Stimulated activated CD4-positive, alpha-beta T cell treated with anti-CD3 and anti-CD28 coated beads, TNF-alpha, amount 100 ng/mL, for 1 hour (primary cell): ENCODE measurements at places on chromosomes 7 and 10.
A peak's percentile ranks its signal among the peaks of the same experiment; 100 is the strongest.

DNA sequence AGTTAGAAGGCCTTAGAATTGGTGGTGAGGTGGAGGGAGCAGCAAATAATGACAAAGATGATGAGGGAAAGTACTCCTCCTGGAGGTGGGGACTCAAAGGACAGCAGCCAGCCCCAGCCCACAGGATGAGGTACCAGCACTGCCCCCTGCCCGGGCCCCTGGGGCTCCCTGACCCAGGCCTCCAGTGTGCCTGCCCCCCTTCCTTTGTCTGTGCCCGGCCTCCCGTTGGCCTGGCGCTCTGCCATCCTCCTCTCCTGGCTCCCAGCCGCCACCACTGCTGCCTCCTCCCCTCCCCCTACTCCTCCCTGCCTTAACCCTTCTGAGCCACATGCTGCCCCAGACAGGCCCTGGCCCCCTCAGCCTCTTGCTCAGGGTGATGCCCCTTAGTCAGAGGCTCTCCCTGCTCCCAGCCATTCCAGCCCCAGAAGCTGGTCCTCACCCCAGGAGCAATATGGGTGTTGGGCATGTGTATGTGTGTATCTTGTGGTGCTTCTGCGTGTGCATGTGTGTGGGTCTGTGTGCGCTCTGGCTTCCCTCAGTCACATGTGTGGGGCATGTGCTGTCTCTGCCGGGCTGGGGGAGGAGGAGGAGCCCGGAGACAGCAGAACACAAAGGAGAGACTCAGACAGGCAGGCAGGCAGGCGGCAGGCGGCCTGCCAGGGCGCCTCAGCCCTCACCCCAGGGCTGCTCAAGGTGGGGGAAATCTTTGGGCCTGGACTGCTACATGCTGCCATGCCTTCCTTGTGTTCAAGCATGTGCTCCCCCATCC, 2.6 kb downstream of the LDB1 start:
- peak; percentile 31 for DNase-seq

DNA sequence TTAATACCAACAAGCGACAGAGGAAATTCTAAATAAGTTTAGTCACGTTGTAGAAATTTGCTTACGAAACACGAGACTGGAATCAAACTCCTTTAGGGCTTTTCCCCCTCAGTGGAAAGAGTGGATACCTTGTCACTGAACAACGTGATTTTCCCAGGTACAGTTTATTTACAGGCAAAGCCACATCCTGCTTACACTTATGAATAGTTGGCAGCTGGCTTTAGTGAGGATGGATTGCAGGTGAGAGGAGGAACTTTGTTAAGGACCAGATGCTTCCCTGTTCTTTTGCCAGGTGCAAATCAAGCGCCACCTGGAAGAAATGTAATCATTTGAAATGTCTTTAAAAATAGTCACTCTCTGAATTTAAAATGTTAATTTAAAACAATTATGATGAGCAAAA, 282.4 kb downstream of the ADARB2 start:
- DNase-seq = no peak

DNA sequence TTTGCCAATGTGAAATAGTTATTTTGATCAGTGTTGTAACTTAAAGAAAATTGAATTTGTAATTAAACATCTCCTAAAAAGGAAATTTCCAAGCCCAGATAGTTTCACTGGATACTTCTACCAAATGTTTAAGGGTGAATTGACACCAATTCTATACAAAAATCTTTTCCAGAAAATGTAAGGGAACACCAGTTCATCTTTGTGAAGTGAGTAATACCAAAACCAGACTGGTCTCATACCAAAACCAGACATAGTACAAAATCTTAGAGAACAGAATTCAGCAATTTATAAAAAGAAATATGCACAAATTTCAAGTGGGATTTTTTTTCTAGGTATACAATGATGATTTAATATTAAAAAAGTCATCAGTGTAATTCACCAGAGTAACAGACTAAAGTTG, 86.0 kb upstream of the ZNF32 start:
- no peak for DNase-seq

DNA sequence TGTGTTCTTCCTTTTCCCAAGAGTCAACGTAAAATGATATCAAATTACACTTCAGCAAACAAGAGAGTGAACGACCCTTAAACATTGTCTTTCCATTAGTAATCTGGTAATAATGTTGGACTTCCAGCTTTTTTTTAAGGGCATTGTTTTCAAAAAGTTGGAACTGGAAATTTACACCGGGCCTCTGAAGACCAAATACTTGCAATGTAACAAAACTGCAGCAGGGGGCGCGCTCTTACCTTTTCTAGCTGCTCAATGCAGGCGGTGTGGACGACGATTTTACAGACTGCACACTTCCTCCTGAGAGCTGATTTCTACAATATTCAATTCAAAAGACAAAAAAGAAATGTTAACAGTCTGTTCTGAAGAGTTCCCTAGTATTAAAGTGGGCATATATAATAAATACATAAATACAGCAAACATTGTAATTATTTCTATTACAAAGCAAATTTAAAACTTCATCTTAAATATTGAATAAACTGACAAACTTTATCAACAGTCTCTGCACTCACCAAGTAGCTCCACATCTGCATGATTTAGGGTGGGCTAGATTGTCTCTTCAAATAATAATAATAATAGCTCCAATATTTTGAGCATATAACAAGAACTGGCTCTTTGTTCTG, 190.4 kb downstream of the DGKI start:
- no peak for DNase-seq

GRCh38 chr7:110534241-110534931, 556.5 kb upstream of the LRRN3 start:
- no peak for DNase-seq

DNA sequence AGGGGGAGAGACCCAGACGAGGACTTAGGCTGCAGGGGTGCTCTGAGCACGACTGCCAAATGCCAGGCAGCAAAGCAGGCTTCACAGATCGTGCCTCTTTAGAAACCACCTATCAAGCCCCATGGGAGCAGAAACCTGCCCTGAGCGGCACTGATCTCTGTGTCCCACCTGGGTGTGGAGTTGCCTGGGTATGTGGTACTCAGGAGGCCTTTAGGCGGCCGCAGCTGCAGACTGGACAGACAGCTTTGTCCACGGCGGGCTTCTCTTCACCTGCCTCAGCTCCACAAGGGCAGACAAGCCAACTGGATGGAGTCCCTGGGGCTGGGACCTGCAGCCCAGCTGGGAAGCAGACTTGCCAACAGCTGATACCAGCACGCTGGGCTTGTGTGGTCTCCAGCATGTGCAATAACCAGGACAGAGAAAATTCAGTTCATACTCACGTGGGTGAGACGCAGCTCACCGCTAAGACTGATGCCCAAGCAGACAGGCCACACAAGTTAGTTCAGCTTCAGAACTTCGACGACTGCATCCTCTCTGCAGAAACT, 163.2 kb downstream of the EBF3 start:
- no peak for DNase-seq

- DNase-seq = no peak
These were observed 103.6 kb downstream of the AHR start for GRCh38 chr7:17401791-17402627.

GRCh38 chr10:89980166-89980565, 278.8 kb downstream of the KIF20B start:
- no peak for DNase-seq

DNA sequence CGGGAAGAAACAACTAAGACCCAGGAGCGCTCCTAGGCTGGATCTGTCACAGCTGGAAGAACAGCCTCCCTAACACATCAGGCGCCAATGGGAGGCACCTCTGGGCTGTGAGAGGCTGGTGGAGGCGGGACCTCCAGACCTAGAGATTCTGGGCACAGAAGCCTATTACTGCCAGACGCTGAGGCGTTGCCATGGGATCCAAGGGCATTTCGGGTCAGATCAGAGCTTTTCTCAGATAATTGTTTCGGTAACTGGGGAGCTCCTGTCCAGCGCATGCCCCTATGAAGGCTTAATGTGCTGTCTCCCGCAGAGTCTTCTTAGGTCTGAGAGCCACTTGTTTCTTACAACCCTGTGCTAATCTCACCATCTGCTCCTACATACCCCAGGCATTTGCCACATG, 339.2 kb downstream of the ZNF716 start:
- DNase-seq = no peak

DNA sequence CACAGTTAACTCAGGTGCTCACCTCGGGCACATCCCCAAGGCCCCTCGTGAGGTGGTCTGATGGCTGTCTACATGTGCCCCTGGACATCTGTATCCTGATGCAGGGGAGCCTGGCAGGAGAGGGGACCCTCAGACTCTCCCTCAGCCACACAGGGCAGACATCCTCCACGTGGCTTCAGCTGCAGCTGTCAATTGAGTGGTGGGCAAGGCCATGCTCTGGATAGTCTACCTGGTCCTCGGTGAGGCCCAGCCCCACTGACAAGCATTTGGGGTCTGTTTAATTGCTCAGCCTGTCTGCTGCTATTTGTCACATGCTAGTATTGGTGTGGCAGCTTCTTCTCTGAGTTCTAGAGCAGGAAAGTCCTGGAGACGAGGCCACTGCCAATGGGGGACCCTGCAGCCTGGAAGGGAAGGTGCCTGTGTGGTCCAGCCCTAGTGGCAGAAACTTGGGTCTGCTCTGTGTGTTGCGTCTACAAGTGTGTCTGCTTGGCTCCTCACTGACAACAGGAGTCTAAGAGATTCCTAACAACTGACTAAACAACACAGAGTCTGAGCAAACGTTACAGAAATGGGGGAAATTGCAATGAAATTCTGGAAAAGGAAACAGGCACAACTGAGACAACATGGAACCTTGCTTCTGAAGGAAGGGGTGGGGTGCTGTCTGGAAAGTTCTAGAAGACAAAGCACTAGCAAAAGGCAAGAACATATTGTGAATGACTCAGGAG, 59.3 kb upstream of the IGFBP3 start:
- DNase-seq = no peak

- no peak for DNase-seq
These were observed 141.6 kb downstream of the HIBADH start for GRCh38 chr7:27520815-27521790.

DNA sequence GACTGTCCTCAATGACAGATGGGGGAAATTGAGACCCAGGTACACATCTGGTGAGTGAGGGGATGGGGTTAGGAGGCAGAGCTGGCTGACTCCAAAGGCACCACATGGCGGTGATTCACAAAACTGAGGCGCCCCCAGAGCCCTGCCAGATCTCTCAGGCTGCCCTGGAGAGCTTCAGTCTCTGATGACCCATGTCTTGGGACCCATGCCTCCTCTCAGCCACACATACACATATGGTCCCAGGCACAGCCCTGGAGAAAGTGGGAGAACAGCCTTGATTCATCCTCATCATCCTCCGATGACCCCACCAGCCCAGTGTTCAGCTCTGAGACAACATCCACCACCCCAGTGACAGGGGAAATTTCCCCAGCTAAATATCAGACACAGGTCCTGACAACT, 426.0 kb downstream of the RPS24 start:
- DNase-seq = no peak

DNA sequence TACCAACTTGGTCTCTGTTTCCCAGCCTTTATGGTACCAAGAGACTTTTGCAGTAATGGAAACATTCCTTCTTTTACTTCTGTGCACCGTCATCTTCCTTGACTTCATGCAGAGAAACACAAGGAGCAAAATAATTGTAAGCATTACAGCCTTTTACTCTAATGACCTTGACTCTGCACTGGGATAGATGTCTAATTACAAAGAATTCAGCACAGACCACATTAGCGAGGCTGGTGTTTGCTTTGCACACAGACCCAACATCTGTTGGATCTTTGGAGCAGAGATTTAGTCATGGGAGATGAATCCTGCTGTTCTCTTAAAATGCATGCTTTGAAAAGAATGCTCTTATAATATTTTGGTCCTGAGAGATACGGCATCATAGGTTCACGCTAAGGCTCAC, 261.6 kb downstream of the TWIST1 start:
- DNase-seq = no peak

- no peak for DNase-seq
These were observed 5.5 kb upstream of the PITRM1 start for GRCh38 chr10:3178042-3178441.

DNA sequence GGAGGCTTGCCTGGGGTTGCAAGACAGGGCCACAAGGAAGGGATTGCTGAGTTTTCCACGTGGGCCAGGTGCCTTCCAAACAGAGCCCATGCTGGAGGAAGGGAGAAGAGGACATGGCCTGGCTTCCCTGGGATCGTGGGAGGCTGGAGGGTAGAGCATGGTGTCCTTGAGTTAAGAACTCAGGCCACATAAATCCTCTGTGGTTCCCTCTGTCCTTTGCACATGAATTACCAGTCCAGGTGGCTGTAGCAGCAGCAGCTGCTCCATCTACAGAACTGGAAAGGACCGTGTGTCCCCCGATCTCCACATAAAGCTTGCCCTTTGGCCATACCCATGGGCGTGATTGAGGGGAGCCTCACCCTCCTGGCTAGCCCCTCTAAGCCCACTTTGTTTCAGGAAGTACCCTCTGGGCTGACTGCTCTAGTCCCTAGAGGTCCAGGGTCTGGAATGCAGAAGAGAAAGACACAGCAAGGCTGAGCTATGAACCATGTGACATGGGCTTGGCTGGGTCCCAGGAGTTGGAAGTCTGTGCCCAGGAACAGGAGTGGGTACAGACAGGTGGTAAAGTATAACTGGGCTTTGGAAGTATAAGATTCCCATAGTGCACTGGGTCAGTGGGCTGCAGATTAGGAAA, 84.9 kb downstream of the C10orf105 start:
- DNase-seq = no peak

GRCh38 chr7:81079746-81080145, 160.9 kb upstream of the SEMA3C start:
- DNase-seq = no peak
